ENCODE measurements at places on chromosomes 1 and 21. TPM values are rescaled to one million over a fixed set of nuclear protein-coding genes. Genes with fewer than 3 reads are reported as not detected.

The S100A7A gene
- not detected for total RNA-seq

The SLAMF9 gene
- total RNA-seq, result not detected

The ADORA3 gene
- 0.13 TPM for total RNA-seq

The OLIG2 gene
- not detected for total RNA-seq

The WNT3A gene
- total RNA-seq, result not detected

The CCSAP gene
- total RNA-seq, result 9.2 TPM

The HCN3 gene
- 0.40 TPM for total RNA-seq

The ATP6V1G3 gene
- total RNA-seq, result not detected

The ZNF695 gene
- 3.2 TPM for total RNA-seq

The MYBPH gene
- not detected for total RNA-seq

The IL19 gene
- total RNA-seq, result not detected

The OR4F29 gene
- total RNA-seq, result 0.27 TPM

The THRAP3 gene
- 140 TPM for total RNA-seq

The HTR1D gene
- 0.13 TPM for total RNA-seq

The LMX1A gene
- not detected for total RNA-seq

The FAM76A gene
- total RNA-seq, result 8.0 TPM

The S100A2 gene
- 2.4 TPM for total RNA-seq

The CPLANE2 gene
- total RNA-seq, result 5.9 TPM

The EPHX1 gene
- total RNA-seq, result 19.7 TPM

The SPRR2D gene
- total RNA-seq, result not detected

The ATP1A4 gene
- total RNA-seq, result not detected

The CNIH3 gene
- total RNA-seq, result 0.72 TPM

The ECE1 gene
- 462 TPM for total RNA-seq

The EDN2 gene
- total RNA-seq, result not detected

The MED8 gene
- 41.1 TPM for total RNA-seq

The IL10 gene
- not detected for total RNA-seq

The CHI3L1 gene
- 2.9 TPM for total RNA-seq

The LORICRIN gene
- total RNA-seq, result not detected

The TUFT1 gene
- total RNA-seq, result 2.9 TPM

The SLC30A1 gene
- 65.0 TPM for total RNA-seq

The MTARC2 gene
- 14.1 TPM for total RNA-seq

The OSCP1 gene
- total RNA-seq, result 2.7 TPM

The NCAM2 gene
- total RNA-seq, result 0.13 TPM

The FCRL1 gene
- total RNA-seq, result not detected

The CHIA gene
- total RNA-seq, result not detected

The SPSB1 gene
- 12.6 TPM for total RNA-seq

The CFAP45 gene
- total RNA-seq, result 1.1 TPM

The COL11A1 gene
- not detected for total RNA-seq

The DAB1 gene
- not detected for total RNA-seq

The PLPP3 gene
- 34.4 TPM for total RNA-seq

The RGSL1 gene
- not detected for total RNA-seq

The XCL2 gene
- total RNA-seq, result not detected

The C1orf87 gene
- total RNA-seq, result not detected

The TCHHL1 gene
- not detected for total RNA-seq

Measured in thoracic aorta endothelial cell (primary cell).